ENCODE measurements at places on chromosomes 12 and 14.

DNA sequence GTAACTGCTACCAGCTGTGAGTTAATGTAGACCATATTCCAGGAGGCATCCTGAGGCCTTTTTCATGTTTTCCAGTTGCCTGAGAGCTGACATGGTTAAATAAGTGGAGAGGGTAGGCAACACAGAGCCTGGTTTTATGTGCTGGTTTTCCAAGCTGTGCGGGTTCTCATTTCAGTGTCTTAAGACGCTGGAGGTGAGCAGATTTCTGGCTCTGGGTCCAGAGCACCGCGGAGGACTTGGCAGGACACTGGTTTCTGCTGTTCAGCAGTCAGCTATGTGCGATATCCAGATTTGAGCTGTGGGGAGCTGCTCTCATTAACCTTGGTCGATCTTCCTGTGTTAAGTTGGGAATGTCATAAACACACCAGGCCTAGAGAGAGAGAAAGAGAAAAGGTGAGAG, 680.8 kb downstream of the BCL11B start:
- no peak for DNase-seq

- no peak for DNase-seq
Observed at GRCh38 chr12:52857500-52857899, 8.7 kb upstream of the KRT78 start.

DNA sequence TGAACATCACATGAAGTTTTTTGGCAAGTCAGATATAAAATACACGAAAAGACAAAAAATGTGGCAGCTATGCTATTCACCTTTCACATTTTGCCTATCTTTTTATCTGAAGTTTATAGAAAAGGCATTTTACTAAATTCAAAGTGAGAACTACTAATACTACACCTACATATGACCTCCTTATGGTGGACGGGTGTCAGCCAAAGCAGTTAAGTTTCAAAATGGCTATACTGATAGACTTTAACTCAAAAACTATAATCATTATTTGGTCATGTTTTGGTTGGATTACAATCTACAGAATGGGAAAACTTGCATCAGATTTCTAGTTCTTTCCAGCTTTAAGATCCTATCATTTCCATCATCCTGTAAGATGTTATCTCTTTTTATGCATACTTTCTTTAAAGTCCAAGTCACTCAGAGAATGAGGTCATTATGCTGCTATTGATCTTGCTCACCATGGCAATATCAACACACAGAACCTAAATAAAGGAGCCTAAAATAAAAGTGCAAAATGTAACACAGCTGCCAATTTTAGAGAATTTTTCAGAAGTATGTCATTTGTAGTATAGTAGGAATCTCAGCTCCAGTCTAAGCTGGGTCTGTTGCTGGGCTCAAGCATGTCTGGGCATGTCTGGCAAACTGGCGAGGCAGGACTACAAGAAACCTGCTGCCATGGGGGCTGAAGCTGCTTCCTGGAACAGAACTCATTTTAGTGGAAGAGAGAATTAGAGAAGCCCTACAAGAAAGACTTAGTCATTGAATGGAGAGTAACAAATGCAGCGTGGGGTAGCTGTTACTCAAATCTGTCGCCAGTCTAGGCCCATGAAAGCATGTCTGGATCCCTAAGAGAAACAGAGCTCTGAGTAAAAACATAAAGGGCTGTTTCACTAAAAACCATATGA, 7.6 kb upstream of the AEBP2 start:
- no peak for DNase-seq

GRCh38 chr12:88884600-88884999, 304.3 kb upstream of the KITLG start:
- no peak for DNase-seq

DNA sequence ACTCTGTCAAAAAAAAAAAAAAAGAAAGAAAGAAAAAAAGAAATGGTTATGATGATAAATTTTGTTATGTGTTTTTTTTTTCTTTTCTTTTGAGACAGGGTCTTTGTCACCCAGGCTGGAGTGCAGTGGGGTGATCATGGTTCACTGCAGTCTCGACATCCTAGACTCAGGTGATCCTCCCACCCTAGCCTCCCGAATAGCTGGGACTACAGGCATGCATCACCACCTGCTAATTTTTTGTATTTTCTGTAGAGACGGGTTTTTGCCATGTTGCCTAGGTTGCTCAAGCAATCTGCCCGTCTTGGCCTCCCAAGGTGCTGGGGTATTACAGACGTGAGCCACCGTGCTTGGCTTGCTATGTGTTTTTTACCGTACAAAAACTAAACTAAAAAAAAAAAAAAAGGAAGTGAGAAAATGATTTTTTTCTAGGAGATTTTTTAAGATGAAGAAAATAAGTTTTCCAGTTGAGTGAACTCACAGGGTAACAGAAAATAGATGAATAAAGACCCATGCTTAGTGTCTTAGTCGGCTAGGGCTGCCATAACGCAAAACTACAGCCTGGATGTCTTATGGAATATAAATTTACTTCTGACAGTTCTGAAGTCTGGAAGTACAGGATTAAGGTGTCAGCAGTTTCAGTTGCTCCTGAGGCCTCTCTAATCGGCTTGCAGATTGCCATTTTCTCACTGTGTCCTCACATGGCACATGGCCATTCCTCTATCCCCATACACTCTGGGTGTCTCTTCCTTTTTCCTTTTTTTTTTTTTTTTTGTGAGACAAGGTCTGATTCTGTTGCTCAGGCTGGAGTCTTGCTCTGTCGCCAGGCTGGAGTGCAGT, 13.2 kb upstream of the APOF start:
- no peak for DNase-seq

GRCh38 chr12:63978519-63978918, 134.0 kb downstream of the SRGAP1 start:
- DNase-seq, result no peak

DNA sequence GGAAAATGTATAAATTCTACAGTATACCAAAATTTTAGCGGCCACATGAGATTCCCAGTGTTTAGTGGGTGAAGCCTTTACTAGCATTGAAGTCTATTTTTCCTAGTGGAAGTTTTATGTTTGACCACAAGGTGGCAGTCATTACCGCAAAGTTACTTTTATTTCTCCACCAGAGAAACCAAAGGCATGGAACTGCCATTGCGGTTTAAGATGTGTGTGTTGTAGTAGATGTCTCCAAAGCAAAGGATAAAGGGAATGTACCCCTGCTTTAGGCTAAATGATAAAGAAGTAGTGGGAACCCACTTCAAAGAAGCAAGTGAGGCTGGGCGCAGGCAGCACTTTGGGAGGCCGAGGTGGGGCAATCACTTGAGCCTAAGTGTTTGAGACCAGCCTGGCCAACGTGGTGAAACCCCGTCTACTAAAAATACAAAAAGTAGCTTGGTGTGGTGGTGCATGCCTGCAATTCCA, 140.5 kb downstream of the PRKCH start:
- no peak for DNase-seq

GRCh38 chr12:2640281-2640680, 154.5 kb upstream of the FKBP4 start:
- DNase-seq, result no peak

GRCh38 chr12:18421867-18422266, 160.5 kb downstream of the PIK3C2G start:
- DNase-seq, result no peak

- DNase-seq, result no peak
Observed at GRCh38 chr14:92922155-92922735, 705 bp upstream of the CHGA start.

DNA sequence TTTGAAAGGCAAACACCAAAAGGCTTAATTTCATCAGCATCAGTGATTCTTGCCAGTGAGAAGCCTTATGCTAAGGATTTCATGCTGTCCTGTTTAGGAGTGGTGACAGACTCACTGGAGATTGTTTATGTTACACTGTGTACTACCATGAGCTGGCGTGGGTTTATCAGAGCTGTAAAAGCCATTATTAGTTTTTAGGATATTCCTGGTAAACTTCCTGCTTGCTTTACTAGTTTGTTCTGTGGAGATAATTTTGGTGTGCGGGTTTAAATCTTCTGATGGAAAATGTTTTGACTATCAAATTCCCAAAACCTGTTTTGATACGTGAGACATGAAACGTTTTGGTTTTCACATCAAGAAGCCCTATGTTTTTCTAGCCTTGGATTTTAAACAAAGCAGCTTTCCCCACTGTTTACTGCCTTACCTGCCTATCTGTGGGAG, 15.2 kb downstream of the PPFIBP1 start:
- DNase-seq, result no peak

DNA sequence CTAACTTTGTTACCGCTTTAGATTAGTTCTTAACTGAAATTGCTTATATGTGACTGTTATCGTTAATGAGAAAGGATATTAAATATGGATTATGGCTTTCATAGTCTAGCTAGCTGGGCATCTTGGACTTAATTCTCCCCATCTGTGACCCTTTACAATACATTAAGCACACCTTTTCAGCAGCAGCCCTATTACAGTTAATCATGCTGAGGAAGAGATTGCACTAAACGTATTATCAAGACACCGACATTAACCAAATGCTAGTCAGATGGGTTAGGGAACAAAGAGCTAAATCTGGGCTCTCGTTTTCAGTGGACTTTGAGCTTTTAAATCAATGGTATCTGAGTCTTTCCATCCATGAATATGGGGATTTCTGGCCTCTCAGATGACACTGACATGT, 447.5 kb upstream of the DCN start:
- no peak for DNase-seq

DNA sequence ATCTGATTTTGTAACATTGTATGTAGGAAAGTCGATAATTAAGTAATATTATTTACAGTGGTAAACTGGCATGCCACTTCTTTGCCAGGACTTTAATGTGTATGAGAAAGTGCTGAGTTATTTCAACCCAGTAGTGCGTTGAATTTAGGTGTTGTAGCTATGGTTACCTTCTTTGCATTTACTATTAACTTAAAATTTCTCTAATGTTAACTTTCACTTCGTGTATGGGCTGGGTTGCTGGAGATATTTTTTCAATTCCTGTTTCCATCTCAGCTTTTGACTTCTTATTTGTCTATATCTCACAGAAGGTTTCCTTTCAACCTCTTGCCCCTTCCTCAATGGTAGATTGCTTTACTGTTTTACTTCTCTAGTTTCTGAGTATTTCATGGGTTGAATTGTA, 1345.6 kb downstream of the FSCB start:
- no peak for DNase-seq

- DNase-seq, result no peak
Observed at GRCh38 chr14:36588119-36588518, 5.7 kb upstream of the NKX2-8 start.

GRCh38 chr12:29230800-29231560, 81.9 kb downstream of the FAR2 start:
- no peak for DNase-seq

DNA sequence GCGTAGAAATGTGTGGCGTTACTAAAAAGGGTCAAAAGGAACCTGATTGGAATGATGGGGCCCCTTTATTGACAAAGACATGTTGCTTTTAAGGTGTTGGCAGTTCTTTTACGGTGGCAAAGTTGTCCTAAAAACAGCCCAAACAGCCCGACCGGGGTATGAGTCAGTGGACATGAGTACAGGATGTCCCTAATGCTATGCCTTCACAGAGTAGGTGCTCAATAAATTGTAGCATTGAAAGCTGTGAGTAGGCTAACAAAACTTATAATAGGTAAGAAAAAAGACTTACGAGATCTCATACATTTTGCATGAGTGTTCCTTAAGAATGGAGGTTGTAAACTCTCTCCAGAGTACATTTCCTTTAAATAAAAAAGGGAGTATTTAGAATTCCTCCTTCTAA, 2.6 kb downstream of the ELK3 start:
- no peak for DNase-seq

DNA sequence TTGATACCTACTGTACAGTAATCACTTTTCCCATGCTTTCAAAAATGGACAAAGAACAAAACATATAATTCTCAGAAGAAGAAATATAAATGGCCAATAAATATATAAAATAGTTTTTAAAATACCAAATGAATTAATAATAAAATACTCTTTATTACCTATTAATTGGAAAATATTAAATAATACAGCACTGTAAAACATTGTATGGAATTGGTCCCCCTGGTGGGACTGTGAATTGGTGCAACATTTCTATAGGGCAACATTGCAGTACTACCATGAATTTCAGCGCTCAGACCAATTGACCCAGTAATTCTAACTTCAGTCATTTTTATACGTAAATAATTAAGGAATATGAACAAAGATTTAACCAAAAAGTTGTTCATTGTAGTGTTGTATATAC, 162.6 kb downstream of the PELI2 start:
- no peak for DNase-seq

- no peak for DNase-seq
Observed at GRCh38 chr12:110109037-110109836, 14.9 kb upstream of the IFT81 start.

GRCh38 chr12:84619053-84619571, 293.5 kb downstream of the SLC6A15 start:
- no peak for DNase-seq

- no peak for DNase-seq
Observed at GRCh38 chr12:116719731-116720528, 17.9 kb downstream of the SPRING1 start.

DNA sequence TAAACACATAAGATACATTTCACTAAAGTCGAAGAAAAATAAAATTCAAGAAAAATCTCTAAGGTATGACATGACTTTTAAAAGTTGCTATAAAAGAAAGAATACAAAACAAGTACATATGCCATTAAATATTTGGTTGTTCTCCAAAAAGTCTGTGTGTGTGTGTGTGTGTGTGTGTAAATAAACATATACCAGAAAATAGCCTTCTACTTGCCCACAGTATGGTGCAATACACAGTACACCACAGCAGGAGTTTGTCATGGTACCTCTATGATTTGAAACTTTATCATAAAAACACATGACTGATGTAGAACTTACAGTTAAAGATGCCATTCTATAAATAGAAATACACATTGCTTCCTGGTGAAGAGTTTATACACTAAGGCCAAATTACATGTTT, 692.7 kb upstream of the MGAT4C start:
- DNase-seq, result no peak

DNA sequence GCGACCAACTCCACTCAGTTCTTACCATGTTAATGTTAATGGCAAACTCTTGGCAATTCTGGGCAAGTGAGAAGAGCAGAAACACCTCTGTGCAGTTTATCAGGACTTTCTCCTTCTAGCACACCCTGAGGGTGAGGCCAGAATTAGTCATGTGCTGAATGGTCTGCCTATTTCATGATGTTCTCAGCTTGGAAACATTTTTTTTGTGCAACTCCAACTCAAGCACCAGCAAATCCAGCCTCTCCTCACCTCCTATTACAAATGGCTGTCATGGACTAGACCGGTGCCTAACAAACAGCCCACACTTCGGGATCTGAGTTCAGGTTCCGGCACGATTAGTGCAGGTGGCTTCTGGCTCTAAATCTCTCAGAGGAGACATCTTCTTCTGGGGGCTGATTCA, 246.0 kb downstream of the ZFP36L1 start:
- DNase-seq, result no peak

- DNase-seq, result no peak
Observed at GRCh38 chr14:75141967-75142366, 15.1 kb upstream of the NEK9 start.

DNA sequence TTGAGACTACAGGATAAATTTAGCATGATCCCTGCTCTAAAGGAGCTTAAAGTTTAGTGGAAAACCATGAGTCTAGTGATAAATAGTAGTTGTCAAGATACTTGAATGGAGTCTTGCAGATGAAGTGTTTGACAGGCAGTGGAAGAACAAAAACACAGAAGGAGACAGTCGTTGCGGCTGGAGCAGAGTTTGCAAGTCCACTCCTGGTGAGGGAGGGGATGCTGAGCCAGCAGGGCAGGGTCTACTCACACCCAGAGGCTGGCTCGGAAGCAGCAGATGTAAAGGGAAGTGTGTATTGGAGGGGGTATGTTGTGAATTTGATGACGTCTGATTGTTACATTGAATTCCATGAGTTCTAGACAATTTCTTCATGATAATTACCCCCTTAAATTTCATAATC, 61.3 kb downstream of the TRAF3 start:
- DNase-seq, result no peak

GRCh38 chr12:7844116-7844515, 28.6 kb downstream of the SLC2A14 start:
- DNase-seq, result no peak

- DNase-seq, result no peak
Observed at GRCh38 chr12:91914701-91915100, 230.9 kb downstream of the BTG1 start.
